EL (cell line): ENCODE measurements at places on chromosomes 7 and 10.

- no peak for DNase-seq
Measured at GRCh38 chr10:13732465-13732881, 145.7 kb downstream of the PRPF18 start.

DNA sequence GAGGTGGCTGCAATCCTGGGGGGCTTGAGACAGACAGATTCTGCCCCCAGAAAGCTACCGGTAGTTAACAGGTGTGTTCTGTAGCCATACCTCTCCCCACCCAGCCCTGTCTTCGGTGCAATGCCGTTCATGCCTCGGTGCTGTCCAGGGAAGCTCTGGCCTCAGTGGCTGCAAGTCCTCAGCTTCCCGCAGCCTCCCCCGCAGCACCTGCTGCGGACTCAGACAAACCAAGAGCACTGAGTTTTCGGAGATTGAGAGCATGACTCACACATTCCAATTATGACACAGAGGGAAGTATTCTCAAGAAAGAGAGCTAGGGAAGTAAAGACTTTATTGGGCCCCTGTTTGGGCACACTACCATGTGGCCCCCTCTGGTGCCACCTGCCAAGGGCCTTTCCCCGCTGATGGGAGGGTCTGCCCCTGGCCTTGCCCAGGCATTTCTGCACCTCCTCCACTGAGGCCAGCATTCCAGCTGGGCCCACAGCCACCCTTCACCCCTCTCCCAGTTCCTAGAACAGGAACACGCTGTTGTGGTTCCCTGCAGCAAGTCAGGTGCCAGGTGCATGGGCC lies 30.2 kb upstream of the EZH2 start:
- peak; percentile 71 for DNase-seq

DNA sequence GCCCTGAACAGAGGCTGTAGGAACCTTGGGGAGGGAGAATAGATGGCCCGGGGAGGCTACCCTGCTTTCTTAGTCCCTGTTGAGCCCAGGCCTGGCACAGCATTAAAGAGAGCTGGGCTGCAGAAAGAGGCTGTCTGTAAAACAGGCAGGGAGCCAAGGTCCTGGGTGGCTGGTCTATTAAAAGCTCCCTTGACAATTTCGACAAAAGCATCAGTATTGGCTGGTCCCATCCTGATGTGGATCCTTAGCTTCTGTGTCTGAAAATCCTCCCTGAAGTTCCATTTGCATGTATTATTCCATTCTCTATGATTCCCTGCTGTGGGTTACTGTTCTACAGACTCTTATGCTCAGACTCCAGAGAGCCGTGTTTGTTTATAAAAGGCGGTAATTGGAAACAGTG lies 158.5 kb downstream of the GALNT17 start:
- DNase-seq: no peak

- no peak for DNase-seq
Measured at GRCh38 chr10:124035928-124036558, 57.4 kb downstream of the CHST15 start.

DNA sequence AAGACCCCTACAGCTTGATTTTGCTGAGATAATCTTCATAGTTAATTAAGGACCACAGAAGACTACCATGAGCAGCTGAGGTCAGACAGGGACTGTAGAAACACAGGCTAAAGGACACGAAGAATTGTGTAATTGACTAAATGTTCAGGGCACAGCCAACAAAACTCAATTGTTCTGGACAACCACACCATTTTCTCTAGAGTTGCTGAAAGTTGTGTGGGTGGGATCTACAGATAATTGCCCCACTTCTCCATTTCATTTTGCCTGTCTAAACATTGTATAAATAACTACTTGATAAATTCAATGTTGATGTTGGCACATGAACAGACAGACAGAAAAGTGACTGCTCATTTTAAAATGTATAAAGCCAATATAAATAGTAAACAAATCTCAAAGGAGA lies 39.0 kb upstream of the SLC16A12 start:
- DNase-seq: no peak

DNA sequence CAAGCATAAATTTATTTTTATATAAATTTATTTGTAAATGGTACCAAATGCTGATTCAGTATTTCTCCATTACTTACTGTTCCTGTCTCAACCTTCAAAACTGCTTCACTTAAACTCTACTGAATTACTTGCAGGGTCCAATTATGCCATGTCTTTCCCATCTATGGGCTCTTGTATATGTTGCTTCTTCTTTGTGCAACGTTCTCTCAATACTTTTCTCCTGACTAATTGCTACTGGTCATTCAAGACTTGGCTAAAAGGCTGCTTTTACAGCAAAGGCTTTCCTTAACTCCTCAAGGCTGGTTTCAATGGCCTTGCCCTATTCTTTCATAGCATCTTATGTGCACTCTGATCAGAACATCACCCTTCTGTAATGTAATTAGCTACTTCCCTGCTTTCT lies 67.9 kb downstream of the RNLS start:
- DNase-seq: no peak
